GM12892 (cell line): ENCODE measurements at places on chromosomes 12 and 14.

DNA sequence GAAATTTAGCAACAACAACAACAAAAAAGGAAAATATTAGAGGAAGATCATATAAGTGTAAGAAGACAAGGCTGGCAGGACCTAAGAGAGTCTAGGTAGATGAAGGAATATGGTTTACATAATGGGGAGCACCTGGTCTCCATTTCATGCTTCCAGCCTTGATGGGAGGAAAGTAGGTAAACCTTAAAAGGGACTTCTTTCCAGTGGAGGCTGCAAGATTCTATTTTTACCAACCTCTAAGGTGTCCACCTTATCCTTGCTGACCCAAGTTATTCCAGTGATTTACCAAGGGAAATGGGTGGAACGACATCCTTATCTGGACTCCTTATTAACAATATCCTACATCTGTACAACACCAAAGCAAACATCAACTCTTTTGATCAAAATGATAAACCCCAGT lies 30.0 kb downstream of the DAD1 start:
- no peak for DNase-seq

GRCh38 chr12:64070454-64070853 lies 151.6 kb downstream of the KICS2 start:
- DNase-seq: no peak

GRCh38 chr12:129534966-129535750 lies 368.7 kb downstream of the TMEM132D start:
- no peak for DNase-seq

- DNase-seq: peak; percentile 61
Observed at GRCh38 chr14:22737052-22737451, 29.4 kb upstream of the OXA1L start.

DNA sequence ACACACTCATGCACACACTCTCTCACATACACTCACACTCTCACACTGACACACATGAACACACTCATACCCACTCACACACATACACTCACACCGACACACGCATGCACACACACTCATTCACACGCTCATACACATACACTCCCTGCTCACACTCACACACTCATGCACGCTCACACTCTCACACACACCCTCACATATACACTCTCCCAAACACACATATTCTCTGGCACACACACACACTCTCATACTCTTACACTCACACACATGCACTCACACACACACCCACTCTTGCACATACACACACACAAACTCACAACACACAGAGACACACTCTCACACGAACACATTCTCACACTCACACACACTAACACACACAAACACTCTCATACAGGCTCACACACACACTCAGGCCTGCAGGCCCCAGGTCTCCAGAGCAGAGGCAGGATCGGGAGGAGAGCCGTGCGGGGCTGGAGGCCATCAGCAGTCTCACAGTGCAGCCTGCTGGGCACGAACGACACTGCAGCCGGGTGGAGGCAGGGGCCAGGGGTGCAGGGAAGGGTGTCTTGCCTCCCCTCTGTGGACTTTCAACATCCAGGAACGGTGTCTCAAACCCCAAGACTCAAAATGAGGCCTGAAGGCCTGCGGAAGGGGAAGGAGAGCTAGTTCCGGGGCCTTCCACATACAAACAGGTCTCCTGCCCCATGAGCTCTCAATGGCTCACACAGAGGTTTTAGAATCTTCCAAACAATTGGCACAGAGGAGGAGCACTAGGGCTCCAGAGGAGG lies 148.7 kb downstream of the ANO2 start:
- peak; percentile 17 for DNase-seq

DNA sequence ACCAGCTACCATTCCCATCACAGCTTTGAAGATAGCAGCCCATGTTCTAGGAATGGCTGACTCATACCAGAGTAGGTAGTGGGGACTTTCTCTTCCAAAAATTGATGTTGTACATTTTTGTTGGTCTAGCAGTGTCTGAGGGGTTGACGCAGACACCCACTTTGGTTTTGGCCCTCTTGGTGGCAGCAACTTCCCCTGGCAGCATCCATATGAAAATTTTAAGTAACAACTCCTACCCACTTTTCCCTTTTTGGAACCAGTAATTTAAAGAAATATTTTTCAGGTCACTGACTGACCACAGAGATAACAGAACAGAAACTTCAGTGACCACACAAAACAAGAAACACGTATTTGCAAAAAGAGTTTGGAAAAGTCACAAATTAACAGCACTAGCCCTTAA lies 162.0 kb upstream of the TMCC3 start:
- no peak for DNase-seq

- no peak for DNase-seq
Observed at GRCh38 chr12:104521731-104522130, 65.0 kb downstream of the CHST11 start.

- no peak for DNase-seq
Observed at GRCh38 chr14:68624541-68625220, 168.2 kb downstream of the ZFP36L1 start.

DNA sequence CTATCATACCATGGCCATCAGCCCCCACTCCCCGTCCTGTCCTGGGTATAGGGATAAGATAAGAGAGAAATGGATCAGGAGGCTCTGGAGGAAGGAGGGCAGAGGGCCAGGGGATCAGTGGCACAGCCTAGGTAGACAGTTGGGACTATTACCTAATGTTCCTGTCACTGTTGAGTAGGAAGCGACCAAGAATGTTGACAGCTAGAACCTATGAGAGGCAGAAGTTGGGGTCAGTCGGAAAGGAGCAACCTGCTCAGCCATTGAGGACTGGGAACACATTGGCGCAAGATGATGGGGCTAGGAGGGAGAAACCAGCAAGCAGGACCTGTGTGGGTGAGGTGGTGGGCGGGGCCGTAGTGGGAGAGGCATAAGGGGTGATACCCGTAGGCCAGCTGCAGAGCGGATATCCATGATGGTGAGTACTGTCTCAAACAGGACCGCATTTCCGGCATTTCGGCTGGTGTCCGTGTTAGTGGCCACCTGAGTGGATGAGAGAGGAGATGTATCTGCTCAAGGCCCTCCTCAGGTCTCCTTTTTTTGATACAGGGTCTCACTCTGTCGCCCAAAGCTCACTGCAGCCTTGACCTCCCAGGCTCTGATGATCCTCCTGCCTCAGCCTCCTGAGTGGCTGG lies 3.3 kb downstream of the AP1G2 start:
- DNase-seq: no peak

GRCh38 chr14:94562022-94562421 lies 780 bp downstream of the SERPINA4 start:
- DNase-seq: no peak

GRCh38 chr14:76696361-76696760 lies 64.9 kb upstream of the VASH1 start:
- DNase-seq: no peak

DNA sequence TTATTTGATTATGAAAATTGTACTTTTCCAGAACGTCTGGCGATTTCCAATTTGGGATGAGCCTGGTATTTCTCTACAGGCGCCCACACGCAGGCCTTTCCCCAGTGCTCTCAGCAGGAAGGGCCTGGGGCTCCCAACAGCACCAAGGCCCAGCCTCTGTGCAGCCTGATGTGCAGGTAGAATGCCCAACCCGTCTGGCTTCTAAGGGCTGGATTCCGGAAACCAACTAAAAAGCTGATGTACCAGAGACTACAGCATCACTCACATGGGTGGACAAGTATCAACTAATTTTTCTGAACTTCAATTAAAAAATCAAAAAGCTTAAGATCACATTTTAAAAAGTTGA lies 25.8 kb downstream of the CDC42BPB start:
- no peak for DNase-seq

GRCh38 chr12:19965196-19966038 lies 402.9 kb upstream of the PDE3A start:
- no peak for DNase-seq

DNA sequence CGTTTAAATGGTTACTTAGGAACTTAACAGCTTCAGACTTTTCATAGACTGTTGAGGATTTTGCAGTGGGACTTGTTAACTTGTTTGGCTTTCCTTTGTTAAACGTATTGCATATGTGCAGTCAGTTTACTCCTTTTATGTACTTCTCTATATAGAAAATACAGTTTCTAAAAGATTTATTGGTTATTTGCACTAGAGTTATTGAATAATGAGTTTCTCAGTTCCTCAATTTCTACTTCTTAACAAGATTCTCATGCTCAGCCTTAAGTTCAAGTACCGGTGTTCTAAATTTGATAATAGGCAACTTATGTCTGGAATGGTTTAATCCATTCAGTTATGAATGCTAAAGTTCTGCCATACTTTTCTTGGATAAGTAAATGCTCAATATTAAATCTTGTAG lies 919 bp downstream of the PSMA3 start:
- DNase-seq: no peak
